ENCODE measurements at places on chromosomes 7 and 10.
A peak's percentile ranks its signal among the peaks of the same experiment; 100 is the strongest.

DNA sequence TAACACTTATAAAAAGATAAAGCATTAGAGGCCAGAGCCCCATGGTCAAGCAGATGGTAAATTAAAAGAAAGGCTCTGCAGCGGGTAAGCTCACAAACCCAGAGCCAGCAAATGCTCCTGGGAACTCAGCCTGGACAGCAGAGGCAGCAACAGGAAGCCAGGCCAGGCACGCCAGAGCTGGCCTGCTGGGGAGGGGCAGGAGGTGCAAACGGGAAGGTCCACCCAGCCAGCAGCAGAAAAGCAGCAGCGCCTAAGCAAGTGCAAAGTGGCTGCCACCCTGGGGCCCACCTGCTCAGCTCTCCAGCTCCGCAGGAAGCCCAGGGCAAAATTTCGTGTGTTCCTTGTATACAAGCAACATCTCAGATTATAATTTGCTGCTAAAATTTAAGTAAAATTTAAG, 82.7 kb upstream of the GPR22 start:
- peak; percentile 31 for DNase-seq

GRCh38 chr10:74081192-74081803, 69.3 kb downstream of the AP3M1 start:
- peak; percentile 82 for DNase-seq

GRCh38 chr10:59465088-59465487, 102.7 kb upstream of the FAM13C start:
- no peak for DNase-seq

- peak; percentile 50 for DNase-seq
These were observed 223.7 kb upstream of the MKLN1 start for GRCh38 chr7:131103997-131104396.

DNA sequence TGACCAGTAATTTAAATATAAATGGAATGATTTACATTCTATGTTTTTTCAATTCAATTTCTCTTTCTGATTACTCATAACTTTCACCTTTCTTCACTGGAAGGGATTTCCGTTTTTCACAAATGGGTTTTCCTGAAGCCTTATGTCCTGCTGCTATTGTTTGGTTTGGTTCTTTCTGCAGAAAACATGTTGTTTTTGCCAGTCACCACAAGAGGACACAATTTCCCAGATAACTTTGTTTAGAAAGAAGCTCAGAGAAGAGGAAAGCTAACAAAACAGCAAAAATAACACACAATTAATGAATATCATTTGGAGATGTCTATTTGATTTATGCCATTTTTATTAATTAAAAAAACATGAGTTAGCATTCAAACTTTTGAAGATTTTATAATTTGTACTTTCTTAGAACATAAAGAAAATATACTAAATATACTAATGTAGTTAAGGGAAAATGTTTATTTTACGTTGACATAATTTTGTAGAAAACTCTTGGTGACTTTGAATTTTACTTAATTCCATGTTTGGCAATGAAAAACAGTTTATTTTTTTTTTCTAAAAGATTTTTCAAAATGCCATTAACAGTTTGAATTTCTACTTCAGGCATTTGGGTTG, 4.6 kb upstream of the TWIST1 start:
- DNase-seq = peak; percentile 52

DNA sequence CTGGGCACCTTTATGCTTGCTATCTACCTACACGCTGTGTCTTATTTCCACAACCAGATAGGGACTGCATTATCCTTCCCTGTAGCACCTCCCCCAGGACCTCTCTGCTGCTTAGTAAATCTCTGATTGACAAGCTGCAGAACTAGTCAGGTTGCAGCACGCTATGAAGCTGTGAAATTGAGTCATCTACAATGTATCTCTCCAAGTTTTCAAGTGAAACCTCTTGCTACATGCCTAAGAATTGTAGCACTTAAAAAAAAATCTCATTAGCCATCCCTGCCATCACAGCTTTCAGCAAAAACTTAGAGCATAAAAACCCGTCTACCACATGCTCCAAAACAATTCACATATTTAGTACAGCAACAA, 69.7 kb upstream of the FGFR2 start:
- no peak for DNase-seq

DNA sequence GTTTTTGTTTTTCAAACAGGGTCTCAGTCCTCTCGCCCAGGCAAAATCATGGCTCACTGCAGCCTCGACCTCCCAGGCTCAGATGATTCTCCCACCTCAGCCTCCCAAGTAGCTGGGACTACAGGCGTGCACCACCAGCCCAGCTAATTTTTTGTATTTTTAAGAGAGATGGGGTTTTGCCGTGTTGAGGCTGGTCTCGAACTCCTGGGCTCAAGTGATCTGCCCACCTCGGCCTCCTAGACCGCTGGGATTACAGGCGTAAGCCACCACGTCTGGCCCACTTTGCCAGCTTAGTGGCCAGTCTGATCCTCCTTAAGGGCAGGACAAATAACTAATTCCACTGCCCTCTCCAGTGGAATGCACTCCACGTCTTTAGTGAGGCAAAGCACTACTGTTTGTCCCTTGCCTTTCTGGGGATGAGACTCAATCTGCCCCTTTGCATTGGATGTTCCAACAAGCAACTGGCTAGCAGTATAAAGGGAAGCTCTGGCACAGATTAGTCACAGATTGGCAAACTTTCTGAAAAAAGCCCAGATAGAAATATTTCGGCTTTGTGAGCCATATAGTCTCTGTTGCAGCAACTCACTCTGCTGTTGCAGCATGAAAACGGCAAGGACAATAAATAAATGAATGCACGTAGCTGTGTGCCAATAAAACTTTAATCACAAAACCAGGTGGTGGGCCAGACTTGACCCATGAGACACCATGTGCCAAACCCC, 143.8 kb upstream of the RHEB start:
- no peak for DNase-seq

DNA sequence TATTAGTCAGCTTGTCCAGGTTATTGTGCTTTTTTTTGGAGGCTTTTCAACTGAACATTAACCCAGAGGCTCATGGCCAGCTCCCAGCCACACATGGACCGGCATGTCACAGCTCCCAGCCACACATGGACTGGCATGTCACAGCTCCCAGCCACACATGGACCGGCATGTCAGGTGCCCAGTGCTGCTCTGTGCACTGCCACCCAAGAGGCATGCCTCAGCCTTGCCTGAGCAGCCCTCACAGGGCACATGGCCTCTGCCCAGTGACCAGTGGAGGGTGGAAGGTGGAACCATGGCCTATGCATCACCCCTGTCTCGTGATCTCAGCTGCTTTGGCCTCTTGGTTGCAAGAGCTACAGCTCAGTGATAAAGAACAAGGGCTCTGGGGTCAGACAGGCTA, 119.8 kb downstream of the OAT start:
- DNase-seq = no peak

- no peak for DNase-seq
These were observed 624 bp upstream of the ZNF783 start for GRCh38 chr7:149261316-149261828.

GRCh38 chr10:109588259-109588658, 335.1 kb downstream of the XPNPEP1 start:
- DNase-seq = no peak

- no peak for DNase-seq
These were observed 188.4 kb downstream of the CYP26A1 start for GRCh38 chr10:93261961-93262610.

- no peak for DNase-seq
These were observed 31.2 kb upstream of the MNX1 start for GRCh38 chr7:157041514-157042277.

DNA sequence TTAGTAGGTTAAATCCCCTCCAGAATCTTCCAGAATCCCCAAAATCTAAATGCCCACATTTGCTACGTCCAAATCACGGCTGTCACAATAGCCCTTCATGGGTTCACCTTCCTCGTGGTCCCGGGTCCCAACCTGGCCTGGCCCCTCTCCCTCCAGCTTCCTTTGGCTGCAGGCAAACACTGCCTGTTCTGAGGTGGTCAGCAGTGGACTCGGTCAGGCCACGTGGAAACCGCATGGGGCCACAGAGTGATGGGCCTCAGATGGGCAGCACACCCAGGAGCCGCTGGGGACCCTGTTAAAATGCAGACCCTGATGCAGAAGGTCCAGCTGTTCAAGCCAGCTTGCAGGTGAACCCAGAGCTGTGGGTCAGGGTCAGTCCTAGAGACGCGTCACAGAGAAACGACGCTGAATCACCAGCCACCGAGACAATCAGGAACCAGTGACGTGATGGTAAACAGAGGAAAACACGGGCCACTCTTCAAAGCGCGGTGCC, 588.6 kb downstream of the DNAJB6 start:
- DNase-seq = no peak

DNA sequence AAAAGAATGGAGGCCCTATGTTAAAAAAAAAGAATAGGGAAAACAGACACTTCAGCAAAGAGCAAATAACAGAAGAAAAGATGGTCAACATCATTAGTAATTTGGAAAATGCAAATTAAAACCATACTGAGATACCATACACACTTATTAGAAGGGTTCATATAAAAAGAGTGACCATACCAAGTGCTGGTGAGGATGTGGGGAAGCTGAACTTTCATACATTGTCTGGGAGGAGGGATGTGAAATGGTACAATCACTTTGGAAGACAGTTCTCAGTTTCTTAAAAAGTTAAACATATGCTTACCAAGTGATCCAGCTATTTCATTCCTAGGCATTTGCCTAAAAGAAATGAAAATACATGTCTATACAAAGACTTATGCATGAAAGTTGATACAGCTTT, 194.4 kb downstream of the CXCL12 start:
- DNase-seq = no peak

GRCh38 chr7:28026237-28026636, 154.4 kb downstream of the JAZF1 start:
- no peak for DNase-seq

DNA sequence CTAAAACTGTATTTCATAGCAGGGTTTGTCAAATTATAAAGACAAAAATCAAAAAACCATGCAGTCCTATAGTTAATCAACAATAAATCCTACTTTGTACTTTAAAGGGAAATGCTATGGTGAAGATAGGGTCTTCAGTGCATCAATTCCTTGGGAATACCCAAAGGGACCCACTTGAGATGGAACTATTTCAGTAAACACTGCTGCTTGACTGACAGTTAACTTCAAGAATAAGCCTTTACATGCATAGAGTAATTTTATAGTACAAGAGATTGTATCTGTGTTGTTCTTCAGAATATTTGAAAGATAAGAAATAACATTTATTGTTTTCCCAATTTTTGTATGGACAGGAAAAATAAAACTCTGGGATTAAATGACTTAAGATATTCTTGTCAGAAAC, 1179.6 kb downstream of the CNTNAP2 start:
- DNase-seq = no peak

GRCh38 chr10:95791425-95791979, 35.5 kb downstream of the ENTPD1 start:
- DNase-seq = no peak

DNA sequence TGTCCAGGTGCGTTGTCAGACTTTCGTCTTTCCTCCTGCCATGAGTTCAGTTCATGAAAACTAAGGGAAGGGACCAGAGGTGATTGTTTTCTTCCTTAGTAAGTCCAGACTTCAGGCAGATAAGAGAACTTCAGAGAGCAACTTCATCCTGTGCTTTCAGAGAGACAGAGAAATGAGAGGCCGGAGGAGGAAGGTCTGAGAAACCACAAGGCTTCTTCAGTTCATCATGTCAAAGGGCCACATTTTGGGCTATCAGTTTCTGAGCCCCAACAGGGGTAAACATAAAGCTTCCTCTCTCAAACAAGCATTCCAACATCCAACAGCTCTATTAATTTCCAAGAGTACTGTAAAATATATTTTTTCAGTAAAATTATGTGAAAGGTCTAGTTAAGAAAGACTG, 668.4 kb upstream of the NRP1 start:
- no peak for DNase-seq

- no peak for DNase-seq
These were observed 331.5 kb upstream of the RNF32 start for GRCh38 chr7:156309016-156309620.

- DNase-seq = no peak
These were observed 3.6 kb downstream of the INMT start for GRCh38 chr7:30755384-30756154.

DNA sequence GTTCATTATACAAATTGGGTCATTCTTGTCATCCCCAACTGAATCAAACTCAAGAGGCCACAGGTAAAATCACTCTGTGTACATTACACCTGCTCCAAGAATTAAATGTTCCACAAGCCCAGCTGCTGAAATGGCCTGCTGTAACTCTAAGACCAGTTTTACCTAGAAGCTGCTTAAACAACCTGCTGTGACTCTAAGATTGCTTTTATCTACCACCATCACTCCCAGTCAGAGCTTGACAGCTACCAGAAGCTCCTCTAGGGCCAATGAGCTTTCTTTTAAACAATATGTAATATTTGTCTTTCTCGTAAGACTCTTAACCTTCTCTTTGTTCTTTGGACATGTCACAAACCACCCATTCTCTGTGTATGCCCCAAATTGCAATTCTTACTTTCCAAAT, 141.8 kb upstream of the LRGUK start:
- no peak for DNase-seq

- no peak for DNase-seq
These were observed 105.9 kb downstream of the ARHGAP12 start for GRCh38 chr10:31822616-31823318.
